ENCODE measurements at places on chromosomes 5 and 9. TPM values are rescaled to one million over a fixed set of nuclear protein-coding genes. Genes with fewer than 3 reads are reported as not detected.

CTSV gene
- 0.16 TPM for total RNA-seq

GRCh38 chr9:85738509-85738908 is 3.2 kb downstream of the AGTPBP1 start:
- DNase-seq: no peak

- DNase-seq: peak; percentile 52
These were observed 68.4 kb downstream of the PBX3 start for GRCh38 chr9:125815568-125815967.

DNA sequence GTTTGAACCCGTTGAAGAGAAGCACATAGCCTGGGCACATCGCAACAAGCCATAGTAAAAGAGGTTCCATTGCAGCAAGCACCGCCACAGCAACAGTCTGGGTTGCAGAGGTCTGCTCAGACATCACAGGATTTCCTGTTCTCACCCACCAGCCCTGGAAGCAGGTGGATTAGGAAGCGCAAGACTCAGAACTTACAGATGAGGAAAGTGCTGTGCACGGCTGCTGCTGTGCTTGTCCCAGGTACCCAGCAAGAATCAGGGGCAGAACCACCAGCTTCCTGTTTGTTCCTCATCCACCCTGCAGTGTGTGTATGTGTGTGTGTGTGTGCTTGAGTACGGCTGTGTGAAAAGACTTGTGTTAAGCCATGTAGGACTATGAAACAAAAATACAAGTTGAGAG is 124.7 kb upstream of the IRX2 start:
- no peak for DNase-seq

DNA sequence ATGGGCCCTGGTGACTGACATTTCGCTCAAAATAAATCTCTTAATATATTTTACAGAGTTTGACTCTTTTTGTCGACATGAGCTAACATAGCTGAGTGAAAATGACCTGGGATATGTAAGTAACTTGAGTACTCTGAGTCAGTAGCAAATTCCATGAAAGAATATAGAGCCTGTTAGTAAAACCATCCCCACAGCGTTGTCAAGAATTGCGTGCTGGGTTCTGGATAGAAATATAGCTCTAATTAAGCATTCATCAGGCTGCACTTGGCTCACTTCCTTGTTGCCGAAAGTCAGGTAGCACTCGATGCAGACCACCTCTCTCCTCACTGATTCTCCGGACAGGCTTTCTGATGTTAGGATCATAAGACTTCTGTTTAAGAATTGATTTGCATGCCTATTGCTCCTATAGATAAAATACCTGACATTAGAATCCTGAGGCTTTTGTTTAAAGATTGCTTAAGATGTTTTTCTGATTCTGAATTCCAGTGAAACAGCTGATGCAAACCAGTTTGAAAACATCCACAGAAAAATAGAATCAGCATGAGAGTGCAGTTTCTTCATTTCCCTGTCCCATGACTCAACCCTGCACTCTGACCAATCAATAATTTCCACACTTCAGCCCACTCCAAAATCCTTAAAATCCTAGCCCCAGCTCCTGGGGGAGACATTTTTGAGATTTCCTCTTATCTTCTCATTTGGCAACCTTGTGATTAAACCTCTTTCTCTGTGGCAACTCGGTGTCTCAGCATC is 310.6 kb downstream of the DIRAS2 start:
- no peak for DNase-seq

DNA sequence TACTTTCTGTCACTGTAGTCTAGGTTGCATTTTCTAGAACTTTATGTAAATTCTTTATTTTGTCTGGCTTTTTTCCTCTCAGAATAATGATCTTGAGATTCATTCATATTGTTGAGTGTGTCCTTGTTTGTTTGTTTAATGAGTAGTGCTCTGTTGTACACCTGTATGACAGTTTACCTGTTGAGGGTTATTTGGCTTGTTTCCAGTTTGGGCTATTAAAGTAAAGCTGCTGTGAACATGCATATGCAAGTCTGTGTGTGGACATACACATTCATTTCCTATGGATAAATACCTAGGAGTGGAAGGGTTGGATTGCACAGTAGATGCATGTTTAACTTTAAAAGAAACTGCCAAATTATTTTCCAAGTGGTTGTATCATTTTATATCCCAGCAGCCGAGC is 30.4 kb downstream of the MVB12B start:
- no peak for DNase-seq

Data from activated CD8-positive, alpha-beta T cell treated with anti-CD3 and anti-CD28 coated beads for 36 hours (primary cell).